Mucosa of gallbladder (tissue), 1 donor: ENCODE measurements at places on chromosomes 7 and 10.

- DNase-seq, result no peak
Measured at GRCh38 chr10:101222683-101223273, 6.5 kb downstream of the LBX1 start.

DNA sequence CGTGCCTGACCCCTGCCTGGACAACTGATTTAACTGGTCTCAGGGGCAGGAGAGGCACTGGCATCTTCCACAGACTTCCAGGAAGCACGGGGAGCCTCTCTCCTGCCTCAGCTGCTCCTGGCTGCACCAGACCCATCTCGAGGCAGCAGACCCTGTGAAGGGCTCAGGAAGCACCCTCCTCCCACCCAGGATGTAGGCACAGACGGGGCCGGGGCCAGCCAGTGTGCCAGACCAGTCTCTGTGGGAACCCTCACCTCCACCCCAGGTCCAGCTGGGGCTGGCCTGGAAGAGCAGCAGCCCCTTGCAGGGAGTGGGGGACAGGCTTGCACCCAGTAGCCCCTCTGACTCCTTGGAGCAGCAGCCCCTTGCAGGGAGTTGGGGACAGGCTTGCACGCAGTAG lies 56.3 kb downstream of the RASGEF1A start:
- no peak for DNase-seq

DNA sequence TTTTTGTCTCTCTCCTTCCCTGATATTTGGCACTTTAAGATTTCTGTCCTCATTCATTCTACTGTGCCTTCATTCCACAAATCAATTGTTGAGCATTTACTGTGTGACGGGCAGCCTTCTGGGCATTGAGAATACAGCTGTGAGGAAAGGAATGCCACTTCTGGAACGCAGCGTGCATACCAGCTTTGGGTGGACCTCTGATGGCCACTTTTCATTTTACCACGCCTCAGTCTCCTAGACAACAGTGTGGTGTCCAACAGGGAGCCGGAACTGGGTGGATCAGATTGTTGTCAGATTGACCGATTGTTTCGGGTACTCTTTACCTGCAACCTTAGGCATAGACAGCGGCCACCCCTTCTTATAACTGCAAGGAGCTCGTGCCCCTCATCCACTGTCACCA lies 222.7 kb upstream of the DPP6 start:
- DNase-seq, result no peak

- DNase-seq, result no peak
Measured at GRCh38 chr10:76031769-76032699, 600.6 kb downstream of the LRMDA start.

DNA sequence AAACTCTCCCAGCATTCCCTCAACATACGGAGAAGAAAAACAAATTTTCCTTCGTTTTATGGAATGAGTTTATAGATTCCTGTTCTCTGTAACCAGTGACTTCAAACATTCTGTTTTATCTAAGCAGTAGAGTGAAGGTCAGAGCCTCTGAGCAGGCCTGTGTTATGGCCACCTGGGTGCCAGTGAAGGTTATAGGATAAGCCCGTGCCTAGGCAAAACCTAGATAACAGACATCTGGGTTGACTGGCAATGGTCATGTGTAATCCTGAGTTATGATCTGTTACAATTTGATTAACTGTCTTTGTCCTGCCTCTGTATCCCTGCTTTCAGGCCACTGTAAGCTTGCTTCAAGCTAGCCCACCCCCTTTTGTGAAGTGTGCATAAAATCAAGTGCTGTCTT lies 8.3 kb downstream of the LSM5 start:
- DNase-seq, result no peak

GRCh38 chr10:3595736-3596135 lies 189.3 kb downstream of the KLF6 start:
- no peak for DNase-seq

DNA sequence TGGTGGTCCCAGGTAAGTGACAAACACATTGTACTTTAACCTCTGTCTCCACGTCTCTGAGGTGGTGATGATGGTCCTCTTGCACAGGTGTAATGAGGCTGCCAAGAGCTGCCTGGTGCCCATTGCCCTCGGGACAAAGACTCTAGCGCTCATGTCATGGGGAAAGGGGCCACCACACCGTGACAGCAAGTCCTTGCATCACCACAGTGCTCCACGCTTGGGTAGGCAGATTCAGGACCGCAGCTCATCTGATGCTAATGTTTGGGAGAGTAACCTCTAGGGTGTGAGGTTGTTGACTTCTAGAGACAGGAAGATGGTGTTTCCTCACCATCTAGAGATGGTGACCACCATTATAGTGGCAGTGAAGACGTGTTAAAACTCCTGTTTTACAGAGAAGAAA lies 395.6 kb downstream of the ADRA2A start:
- DNase-seq, result no peak

- no peak for DNase-seq
Measured at GRCh38 chr7:24889611-24890010, 90.4 kb downstream of the OSBPL3 start.

DNA sequence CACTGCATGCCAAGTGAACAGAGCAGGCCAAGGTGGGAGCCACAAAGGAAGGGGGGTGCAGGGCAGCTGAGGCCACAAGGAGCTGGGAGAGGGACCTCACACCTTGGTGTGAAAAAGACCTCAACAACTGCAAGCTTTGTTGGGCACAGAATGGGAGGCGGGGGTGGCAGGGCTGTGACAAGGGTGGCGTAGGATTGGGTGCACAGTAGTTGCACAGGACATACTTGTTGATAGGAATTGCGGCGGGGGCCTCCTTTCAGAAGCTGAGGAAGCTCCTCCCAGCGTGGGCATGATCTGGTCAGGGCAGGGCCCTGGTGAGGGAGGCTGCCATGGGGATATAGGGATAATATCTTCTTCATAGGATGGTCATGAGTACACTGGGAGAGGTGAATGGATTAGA lies 25.8 kb downstream of the POLL start:
- no peak for DNase-seq

DNA sequence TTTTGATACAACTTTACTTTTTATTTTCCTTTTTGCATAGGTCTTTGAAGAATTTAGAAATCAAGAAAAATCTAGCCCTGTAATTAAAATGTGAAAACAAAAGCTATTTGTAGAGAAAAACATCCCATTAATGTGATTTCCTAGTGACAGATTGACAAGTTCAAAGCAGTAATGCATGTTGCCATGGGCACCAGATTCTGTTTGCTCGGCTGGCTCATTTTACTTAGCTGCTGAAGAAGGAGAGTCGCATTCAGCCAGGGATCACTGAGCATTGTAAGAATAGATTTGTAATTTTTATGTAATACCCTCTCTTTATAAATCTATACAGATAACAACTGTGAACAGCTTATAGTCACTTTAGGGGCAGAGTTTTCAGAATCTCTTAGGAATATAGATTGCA lies 28.5 kb downstream of the DNAJB9 start:
- DNase-seq, result no peak
